Lung (tissue), 17 donors: ENCODE measurements at places on chromosomes 3 and 15. TPM values are rescaled to one million over a fixed set of nuclear protein-coding genes. Genes with fewer than 3 reads are reported as not detected.

DNA sequence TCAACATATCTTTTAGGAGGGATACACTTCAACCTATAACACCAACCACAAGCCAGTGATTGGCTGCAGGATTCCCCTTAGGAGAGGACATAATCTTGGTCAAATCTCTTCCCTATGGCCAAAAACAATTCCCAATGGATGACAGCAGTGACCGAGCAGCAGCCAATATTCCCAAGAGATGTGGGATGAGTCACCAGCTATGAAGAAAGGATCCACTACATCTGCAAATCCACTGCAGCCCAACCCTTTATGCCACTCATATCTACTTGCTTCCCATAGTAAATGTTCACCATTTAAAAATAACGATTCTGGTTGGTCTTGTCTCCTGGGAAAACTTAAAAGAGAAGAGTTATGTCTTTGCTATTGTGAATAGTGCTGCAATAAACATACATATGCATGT lies 4.5 kb upstream of the IQCF5 start:
- H3K4me1 ChIP-seq = no peaks in the 10 kb centered on the region
- H3K36me3 ChIP-seq = no peaks in the 10 kb centered on the region
- no peak overlapping the region for H3K4me3 ChIP-seq

NR2F2 gene
- total RNA-seq = 41.9 TPM

- H3K36me3 ChIP-seq = no peaks in the 10 kb centered on the region
- no peak overlapping the region for H3K27ac ChIP-seq
- no peak for DNase-seq
- no peaks in the 10 kb centered on the region for H3K4me1 ChIP-seq
- no peaks in the 10 kb centered on the region for H3K27me3 ChIP-seq
Observed at GRCh38 chr3:7275396-7275795, 414.5 kb downstream of the GRM7 start.

DNA sequence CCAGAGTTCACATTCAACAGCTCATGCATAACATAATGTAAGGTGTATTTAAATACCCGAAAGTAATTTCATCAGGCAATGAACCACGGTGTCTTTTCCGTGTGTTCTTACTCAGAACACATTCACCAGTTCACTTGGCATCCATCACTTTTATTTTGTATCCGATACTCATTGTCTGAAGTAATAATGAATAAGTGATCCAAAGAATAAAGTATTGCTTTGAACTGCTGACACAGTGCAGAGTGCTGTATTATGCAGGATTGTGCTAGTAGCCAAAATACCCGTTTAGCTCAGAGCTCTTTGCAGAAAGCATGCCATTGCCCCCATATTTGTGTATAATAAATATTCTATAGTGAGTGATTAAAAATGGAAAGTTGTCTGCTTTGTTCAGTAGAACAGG lies 460.9 kb upstream of the KCNMB2 start:
- no peak for DNase-seq
- H3K4me1 ChIP-seq = peaks cover 57% of the 10 kb centered on the region
- no peaks in the 10 kb centered on the region for H3K36me3 ChIP-seq

DNA sequence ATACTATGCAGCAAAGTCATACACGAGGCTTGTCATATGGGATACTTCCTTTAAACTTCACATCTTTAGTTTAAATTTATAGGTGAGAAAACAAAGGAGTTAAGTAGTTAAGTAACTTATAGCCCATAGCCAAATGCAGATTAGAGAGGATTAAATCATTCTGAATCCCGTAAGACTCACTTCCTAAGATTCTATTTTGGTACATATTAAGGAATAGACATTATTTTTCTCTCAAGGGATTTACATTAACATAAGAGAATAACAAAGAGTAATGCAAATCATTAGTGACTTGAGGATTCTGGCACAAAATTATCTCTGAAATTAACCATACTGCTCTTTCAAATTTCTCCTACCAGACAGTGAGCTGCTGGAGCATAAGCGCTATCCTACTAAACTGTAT lies 747.4 kb upstream of the ARPP21 start:
- DNase-seq = no peak
- no peaks in the 10 kb centered on the region for H3K36me3 ChIP-seq
- H3K27ac ChIP-seq = no peak overlapping the region
- peaks cover 3% of the 10 kb centered on the region for H3K4me1 ChIP-seq
- no peaks in the 10 kb centered on the region for H3K27me3 ChIP-seq

TJP1 gene
- 211 TPM for total RNA-seq

- peaks cover 19% of the 10 kb centered on the region for H3K36me3 ChIP-seq
- no peak overlapping the region for H3K27ac ChIP-seq
- peaks cover 9% of the 10 kb centered on the region for H3K4me1 ChIP-seq
Observed at GRCh38 chr3:133049491-133049890, 11.3 kb downstream of the TMEM108 start.

HRG gene
- 0.15 TPM for total RNA-seq

TNFAIP8L3 gene
- total RNA-seq = 15.4 TPM

- peak overlapping the region; percentile 98 for H3K27ac ChIP-seq
- peaks cover 8% of the 10 kb centered on the region for H3K4me1 ChIP-seq
- no peak for DNase-seq
- no peaks in the 10 kb centered on the region for H3K27me3 ChIP-seq
- peaks cover 3% of the 10 kb centered on the region for H3K36me3 ChIP-seq
Observed at GRCh38 chr15:82810890-82811426, 1.5 kb downstream of the WHAMM start.

GRCh38 chr3:112793326-112794081 lies 53.2 kb downstream of the CD200R1L start:
- no peak for DNase-seq
- H3K27ac ChIP-seq = no peak overlapping the region
- H3K27me3 ChIP-seq = no peaks in the 10 kb centered on the region
- no peaks in the 10 kb centered on the region for H3K36me3 ChIP-seq
- no peaks in the 10 kb centered on the region for H3K4me1 ChIP-seq

DNA sequence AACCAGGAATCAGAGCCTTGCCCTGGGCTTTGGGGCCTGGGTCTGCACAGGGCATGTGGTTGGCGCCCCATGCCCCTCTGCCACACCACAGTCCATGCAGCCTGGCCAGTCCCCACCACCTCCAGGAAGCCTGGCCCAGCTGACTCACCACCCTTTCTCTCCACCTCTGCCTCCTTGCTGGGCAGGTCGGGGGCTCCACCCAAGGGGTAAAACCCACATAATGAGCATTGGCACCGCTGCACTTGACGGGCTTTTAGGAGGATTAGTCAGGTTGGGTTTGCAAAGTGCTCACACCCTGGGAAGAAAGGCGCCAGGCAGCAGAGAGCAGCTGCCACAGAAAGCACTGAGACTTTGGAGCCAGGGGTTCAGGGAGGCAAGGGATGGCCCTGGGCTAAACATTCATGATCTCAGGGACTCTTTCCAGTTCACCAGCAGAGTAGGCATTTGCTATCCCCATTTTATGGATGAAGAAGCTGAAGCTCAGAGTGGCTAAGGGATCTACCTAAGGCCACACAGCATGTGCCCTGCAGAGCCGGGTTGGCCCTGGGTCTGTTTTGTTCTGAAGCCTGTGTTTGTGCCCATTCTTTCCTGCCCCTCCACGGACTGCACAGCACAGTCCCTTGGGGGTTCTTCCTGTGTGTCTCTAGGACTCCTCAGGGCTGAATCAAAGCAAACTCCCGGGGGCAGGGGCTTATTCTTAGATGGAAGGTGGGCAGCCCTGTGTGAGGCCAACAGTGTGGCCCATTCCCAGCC lies 113.4 kb downstream of the ETFA start:
- H3K4me1 ChIP-seq = no peaks in the 10 kb centered on the region
- no peak for DNase-seq
- no peaks in the 10 kb centered on the region for H3K36me3 ChIP-seq
- no peak overlapping the region for H3K4me3 ChIP-seq

PRSS50 gene
- total RNA-seq = 0.46 TPM

- H3K27me3 ChIP-seq = no peaks in the 10 kb centered on the region
- DNase-seq = peak; percentile 75
- no peak overlapping the region for H3K27ac ChIP-seq
- H3K36me3 ChIP-seq = no peaks in the 10 kb centered on the region
- H3K4me1 ChIP-seq = peaks cover 12% of the 10 kb centered on the region
Observed at GRCh38 chr3:146339349-146339748, 88.4 kb upstream of the PLSCR4 start.

GRCh38 chr3:169953462-169954141 lies 13.0 kb upstream of the SEC62 start:
- no peaks in the 10 kb centered on the region for H3K4me1 ChIP-seq
- H3K27me3 ChIP-seq = no peaks in the 10 kb centered on the region
- no peaks in the 10 kb centered on the region for H3K36me3 ChIP-seq
- no peak overlapping the region for H3K4me3 ChIP-seq

KLHL40 gene
- total RNA-seq = not detected

GRCh38 chr3:157542711-157543500 lies 39.7 kb upstream of the VEPH1 start:
- peak; percentile 84 for DNase-seq
- no peaks in the 10 kb centered on the region for H3K27me3 ChIP-seq
- no peaks in the 10 kb centered on the region for H3K36me3 ChIP-seq

GRCh38 chr15:59587085-59587826 lies 24.3 kb upstream of the GCNT3 start:
- no peaks in the 10 kb centered on the region for H3K27me3 ChIP-seq
- no peak for DNase-seq
- no peak overlapping the region for H3K27ac ChIP-seq
- no peak overlapping the region for H3K4me3 ChIP-seq
- H3K4me1 ChIP-seq = no peaks in the 10 kb centered on the region
- H3K36me3 ChIP-seq = no peaks in the 10 kb centered on the region

GRCh38 chr3:59531994-59532393 lies 482.2 kb upstream of the CFAP20DC start:
- no peak overlapping the region for H3K4me3 ChIP-seq
- H3K36me3 ChIP-seq = no peaks in the 10 kb centered on the region
- no peaks in the 10 kb centered on the region for H3K27me3 ChIP-seq
- no peak for DNase-seq
- no peak overlapping the region for H3K27ac ChIP-seq
- H3K4me1 ChIP-seq = no peaks in the 10 kb centered on the region

DNA sequence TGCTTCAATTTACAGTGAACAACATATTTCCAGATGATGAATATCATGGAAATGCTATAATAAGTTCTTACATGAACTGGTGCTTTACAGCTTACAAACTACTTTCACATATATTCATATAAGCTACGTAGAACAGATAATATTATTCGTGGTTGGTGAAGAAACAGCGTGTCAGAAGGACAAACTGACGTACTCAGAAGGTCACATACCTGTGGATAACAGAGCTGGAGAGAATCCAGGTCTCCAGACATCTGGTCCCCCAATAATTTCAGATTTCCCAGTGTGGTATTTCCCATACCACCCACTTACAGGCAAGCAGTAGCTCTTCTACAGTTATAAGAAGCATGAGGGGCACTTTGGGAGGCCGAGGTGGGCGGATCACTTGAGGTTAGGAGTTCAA lies 156.6 kb downstream of the PLD1 start:
- H3K4me1 ChIP-seq = no peaks in the 10 kb centered on the region
- H3K4me3 ChIP-seq = no peak overlapping the region

GRCh38 chr3:100033184-100033583 lies 81.1 kb downstream of the FILIP1L start:
- no peak for DNase-seq
- no peaks in the 10 kb centered on the region for H3K36me3 ChIP-seq
- no peak overlapping the region for H3K4me3 ChIP-seq
- no peaks in the 10 kb centered on the region for H3K4me1 ChIP-seq
- no peak overlapping the region for H3K27ac ChIP-seq

DNA sequence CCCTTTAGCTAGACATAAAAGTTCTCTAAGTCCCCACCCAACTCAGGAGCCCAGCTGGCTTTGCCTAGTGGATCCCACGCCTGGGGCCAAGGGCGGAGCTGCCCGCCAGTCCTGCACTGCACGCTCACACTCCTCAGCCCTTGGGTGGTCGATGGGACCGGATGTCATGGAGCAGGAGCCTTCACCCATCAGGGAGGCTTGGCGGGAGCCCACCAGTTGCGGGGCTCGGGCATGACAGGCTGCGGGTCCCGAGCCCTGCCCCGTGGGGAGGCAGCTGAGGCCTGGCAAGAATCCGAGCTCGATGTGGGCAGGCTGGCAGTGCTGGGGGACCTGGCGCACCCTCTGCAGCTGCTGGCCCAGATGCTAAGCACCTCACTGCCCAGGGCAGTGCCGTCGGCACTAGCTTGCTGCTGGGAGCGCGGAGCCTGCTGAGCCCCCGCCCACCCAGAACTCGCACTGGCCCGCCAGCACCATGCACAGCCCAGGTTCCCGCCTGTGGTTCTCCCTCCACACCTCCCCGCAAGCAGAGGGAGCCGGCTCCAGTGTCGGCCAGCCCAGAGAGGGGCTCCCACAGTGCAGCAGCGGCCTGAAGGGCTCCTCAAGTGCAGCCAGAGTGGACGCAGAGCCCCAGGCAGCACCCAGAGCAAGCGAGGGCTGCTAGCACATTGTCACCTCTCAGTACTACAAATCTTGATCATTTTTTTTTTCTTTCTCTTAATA lies 391.4 kb upstream of the NDN start:
- no peak for DNase-seq
- no peaks in the 10 kb centered on the region for H3K27me3 ChIP-seq
- no peak overlapping the region for H3K4me3 ChIP-seq
- no peaks in the 10 kb centered on the region for H3K36me3 ChIP-seq

GRCh38 chr3:132318451-132318850 lies 1.2 kb downstream of the ACP3 start:
- no peaks in the 10 kb centered on the region for H3K27me3 ChIP-seq
- H3K4me3 ChIP-seq = no peak overlapping the region
- H3K27ac ChIP-seq = no peak overlapping the region
- no peaks in the 10 kb centered on the region for H3K36me3 ChIP-seq

DNA sequence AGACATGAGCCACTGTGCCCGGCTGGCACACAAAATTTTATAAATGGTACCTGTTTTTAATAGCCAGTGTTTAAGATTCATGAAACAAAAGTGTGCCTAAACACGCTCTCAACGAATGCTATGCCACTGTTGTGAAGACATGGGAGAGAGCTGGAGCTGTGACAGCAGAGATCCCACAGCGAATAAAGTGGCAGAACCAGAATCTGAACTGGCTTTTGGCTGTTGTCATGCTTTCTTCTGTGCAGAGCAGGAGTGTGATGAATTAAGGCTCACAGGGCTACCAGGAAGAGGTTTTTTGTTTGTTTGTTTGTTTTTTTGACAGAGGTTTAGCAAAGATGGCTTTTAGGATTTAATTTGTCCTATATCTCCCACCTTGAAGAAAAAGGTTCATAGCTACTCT lies 14.5 kb downstream of the PTPRG start:
- H3K4me3 ChIP-seq = no peak overlapping the region
- no peaks in the 10 kb centered on the region for H3K27me3 ChIP-seq
- no peaks in the 10 kb centered on the region for H3K4me1 ChIP-seq
- H3K36me3 ChIP-seq = no peaks in the 10 kb centered on the region
- H3K27ac ChIP-seq = no peak overlapping the region
